Renal pelvis (tissue), 12 donors: ENCODE measurements at places on chromosomes 6 and 20. TPM values are rescaled to one million over a fixed set of nuclear protein-coding genes. Genes with fewer than 3 reads are reported as not detected.

DNA sequence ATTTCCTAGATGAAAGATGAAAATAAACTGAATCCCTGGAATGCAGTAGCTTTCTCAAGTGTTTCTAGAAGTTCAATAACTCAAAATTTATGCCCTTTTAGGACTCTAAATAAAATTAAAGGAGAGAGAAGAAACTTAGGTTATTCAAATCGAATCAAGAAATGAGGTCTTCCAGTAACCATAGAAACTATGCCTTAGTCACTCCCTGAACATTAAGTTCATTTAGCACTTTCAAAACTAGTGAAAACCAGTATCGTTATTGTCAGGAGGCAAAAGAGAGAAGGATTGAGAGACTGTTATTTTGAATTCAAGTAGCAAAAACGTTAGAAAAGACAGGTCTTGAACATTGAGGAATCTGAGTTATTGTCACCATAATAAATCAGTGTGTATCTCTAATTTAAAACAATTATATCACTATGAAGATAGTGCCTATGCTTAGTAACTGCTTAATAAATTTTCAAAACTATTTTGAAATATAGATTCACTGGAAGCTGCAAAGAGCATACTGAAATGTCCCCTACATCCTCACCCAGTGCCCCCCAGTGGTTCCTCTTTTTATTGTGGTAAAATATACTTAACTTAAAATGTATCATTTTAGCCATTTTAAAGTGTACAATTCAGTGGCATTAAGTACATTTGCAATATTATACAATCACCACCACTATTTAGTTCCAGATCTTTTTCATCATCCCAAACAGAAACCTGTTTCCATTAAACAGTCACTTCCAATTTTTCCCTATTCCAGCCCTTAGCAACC lies 4.6 kb downstream of the RPP21 start:
- no peak for DNase-seq

RAB32 gene
- 23.1 TPM for polyA plus RNA-seq

GRCh38 chr20:2465100-2465499 lies 5.5 kb downstream of the SNRPB start:
- no peak for DNase-seq

GRCh38 chr6:90198758-90199425 lies 97.8 kb downstream of the BACH2 start:
- no peak for DNase-seq

DNA sequence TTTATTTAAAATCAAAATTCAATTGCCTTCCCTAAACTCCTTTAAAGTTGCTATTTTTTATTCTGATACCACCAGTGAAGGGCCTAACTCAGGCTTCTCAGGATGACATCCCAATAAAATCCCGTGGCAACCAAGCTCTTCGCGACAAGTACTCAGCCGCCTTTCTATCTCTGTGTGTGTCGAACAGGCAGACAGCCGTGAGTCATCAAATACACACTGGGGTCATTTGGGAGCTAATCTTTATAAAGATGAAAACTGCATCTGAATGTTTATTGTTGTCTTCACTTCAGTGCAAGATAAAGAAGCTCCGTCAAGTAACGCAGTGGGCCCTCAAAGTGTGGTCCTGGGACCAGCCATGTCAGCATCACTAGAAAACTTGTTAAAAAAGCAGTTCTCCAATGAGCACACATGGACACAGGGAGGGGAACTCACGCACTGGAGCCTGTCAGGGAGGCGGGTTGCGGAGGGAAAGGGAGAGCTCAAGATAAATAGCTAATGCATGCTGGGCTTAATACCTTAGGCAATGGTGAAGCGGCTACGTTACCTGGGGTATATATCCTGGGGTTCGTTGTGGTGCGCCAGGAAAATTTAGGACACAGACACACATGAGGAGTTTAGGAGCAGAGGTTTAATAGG lies 119.3 kb downstream of the RNF144B start:
- DNase-seq = no peak

- no peak for DNase-seq
Observed at GRCh38 chr6:57307850-57308249, 9.6 kb upstream of the PRIM2 start.

GRCh38 chr20:61125546-61126180 lies 126.4 kb upstream of the CDH4 start:
- DNase-seq = no peak

GRCh38 chr6:152273638-152274037 lies 363.5 kb downstream of the SYNE1 start:
- DNase-seq = no peak

DNA sequence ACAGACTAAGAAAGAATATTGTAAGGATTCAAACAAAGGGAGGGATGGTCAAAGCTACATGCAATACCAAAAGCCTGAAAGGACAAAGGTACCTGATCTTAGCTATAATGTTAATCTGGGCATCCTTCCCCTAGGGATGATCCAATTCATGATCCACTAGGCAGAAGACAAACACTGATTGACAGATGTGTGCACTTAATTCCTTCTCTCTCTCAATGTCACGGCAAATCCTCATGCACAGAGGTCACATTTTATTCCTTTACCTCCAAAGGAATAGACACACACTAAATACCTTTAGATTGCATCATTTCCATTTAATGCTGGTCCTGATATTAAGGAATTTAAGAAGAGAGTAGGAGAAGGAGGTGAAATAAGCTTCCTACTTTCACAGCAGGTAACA lies 73.4 kb downstream of the ZNF133 start:
- no peak for DNase-seq

HCRTR2 gene
- 0.23 TPM for polyA plus RNA-seq

DNA sequence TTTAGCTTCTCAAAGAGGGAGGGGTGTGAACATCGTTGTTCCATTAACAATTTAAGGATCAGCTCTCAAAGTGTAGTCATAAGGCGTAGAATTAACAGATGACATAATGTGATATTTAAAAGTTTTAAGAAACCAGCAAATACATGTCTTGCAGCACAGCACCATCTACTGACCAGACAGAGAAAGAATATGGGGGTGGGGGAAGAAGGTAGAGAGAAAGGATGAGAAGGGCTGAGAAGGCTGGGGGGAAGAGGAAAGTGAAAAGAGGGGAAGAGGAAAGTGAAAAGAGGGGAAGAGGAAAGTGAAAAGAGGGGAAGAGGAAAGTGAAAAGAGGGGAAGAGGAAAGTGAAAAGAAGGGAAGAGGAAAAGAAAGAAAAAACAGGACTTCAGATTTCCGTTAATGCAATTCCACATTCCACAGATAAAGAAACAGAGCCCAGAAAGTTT lies 80.9 kb downstream of the HAO1 start:
- peak; percentile 59 for DNase-seq

GRCh38 chr6:11596640-11597237 lies 59.2 kb downstream of the TMEM170B start:
- DNase-seq = no peak

GRCh38 chr6:132993738-132994137 lies 179.4 kb downstream of the RPS12 start:
- no peak for DNase-seq

- DNase-seq = no peak
Observed at GRCh38 chr20:47665221-47665991, 119.9 kb downstream of the SULF2 start.

DNA sequence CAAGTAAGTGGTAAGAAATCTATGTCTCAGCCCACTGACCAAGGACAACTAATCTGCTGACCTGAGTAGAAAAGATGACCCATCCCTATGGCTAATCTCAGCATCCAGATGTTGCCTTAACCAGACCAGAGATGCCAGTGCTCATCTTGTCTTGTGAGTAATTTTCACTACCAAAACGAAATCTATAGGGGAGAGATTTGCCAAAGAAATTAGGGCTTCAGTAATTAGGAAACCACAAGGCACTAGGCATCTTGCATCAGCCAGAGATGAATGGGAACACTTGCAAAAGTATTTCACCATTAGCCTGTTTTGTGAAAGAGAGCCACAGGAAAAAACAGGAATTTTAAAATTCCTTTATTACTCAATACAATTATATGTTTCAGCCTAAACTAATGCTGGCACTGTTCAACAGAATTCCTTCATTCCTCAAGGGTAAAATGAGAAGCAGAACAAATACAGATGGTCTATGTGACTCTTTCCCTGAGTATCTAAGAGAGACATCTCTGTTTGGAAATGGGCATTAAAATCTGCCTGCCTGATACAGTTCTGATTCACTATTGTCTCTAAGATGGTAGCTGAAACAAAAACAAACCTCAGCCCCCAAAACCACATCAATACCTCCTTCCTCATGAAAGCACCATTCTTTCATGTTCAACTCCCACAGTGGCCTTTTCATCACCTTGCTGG lies 87.8 kb downstream of the GMDS start:
- no peak for DNase-seq

GRCh38 chr6:111210194-111210728 lies 123.0 kb downstream of the SLC16A10 start:
- peak; percentile 58 for DNase-seq

- DNase-seq = peak; percentile 46
Observed at GRCh38 chr6:87393026-87393622, 14.6 kb upstream of the CFAP206 start.

SLC22A7 gene
- polyA plus RNA-seq = 0.86 TPM

DNA sequence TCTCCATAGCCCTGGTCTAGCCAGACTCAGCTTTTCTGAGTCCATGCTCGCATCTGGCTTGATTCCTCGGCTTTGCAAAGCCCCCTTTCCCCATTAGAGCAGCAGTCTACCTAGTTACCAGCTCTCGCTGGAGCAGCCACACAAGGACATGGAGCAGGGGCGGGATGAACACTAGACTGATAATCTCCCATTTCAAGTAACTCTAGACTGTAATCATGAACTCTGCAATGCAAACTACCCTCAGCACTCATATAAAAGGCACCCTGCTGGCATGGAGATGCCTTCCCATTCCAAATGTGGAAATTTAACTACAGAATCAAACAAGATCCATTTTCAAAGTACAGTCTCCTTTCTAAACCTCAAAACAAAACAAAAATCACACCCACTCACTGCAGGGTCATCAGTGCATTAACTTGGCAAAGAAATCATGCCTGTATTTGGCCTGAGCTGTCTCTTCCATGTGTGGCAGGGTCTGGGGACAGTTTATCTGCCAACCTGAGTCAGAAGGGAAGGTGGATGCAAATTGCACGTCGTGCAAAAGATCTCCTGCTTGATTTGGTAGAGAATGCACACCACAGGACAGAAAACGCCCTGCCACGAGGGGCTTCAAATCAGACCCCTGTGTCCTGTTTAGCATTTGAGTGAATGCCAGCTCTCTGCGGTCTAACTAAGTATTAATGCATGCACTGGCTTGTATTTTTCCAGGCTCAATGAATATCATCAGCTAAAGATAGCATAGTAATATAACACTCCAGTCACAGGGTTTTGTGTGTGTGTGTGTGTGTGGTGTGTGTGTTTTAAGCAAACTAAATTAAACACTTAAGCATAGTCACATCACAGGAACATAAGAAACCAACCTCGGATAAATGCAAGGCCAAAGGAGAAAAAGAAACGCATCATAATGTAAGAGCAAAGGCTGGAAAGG lies 85.3 kb downstream of the MYLK4 start:
- no peak for DNase-seq

GRCh38 chr6:155589190-155589589 lies 133.6 kb upstream of the NOX3 start:
- no peak for DNase-seq

DNA sequence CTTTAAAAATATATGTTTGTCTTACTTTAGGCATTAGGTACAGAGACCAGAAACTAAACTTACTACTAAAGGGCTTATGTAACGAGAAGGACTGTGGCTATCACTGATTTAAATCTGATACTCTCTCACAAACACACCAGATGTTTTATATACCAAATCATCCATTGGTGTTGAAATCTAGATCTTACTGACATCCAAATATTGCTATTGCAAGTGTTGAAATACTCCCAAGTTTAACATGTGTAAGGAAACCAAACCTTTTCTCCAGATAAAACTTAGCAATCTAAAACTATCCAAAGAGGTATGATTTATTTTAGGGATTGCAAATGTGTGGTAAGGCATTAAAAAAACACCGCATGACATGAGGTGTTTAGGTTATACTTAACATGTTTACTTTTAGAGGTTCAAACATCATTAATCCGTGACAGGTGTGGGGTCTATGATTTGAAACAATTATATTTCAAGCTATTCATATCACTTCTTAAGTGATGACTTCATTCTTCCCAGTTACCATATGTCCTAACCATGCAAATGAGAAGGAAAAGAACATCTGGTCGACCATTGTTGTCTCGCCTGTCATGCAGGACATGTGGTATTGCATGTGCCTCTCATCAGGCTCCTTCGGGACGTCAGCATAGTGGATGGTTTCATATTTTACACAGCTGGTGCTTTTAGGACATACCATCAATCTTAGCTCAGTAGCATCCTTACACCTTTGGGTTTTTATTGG lies 168.3 kb upstream of the SPACA1 start:
- DNase-seq = no peak

- DNase-seq = peak; percentile 78
Observed at GRCh38 chr20:18739751-18740166, 73.8 kb upstream of the SCP2D1 start.

RAB23 gene
- polyA plus RNA-seq = 30.9 TPM

DNA sequence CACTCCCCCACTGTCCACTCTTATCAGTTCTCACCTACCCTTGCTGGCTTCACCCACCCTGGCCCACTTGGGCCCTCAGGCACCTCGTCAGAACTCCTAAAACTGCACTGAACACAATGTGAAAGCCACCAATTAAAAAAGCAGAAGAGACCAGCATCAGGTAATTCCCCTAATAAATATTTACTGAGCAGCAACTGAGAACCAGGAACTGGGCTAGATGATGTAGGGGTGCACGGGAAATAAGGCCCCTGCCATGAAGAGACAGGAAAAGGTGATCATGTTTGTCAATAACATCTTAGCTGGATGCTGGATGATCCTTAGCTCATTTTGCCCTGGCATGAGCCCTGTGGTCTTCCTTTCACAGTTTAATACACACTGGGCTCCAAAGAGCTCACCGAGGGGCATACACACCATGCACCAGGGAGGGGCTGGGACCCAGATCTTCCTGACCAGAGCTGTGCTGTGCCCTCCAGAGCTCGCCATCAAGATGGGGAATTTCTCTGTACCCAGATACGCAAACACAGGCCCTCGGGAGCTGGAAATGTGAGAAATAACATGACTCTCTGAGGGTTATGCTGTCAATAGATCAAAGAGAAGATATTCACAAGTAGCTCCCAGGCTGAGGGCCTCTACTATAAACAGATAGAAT lies 113.6 kb upstream of the SLC22A16 start:
- DNase-seq = no peak

GRCh38 chr6:15524861-15525401 lies 137.9 kb downstream of the DTNBP1 start:
- DNase-seq = no peak

DNA sequence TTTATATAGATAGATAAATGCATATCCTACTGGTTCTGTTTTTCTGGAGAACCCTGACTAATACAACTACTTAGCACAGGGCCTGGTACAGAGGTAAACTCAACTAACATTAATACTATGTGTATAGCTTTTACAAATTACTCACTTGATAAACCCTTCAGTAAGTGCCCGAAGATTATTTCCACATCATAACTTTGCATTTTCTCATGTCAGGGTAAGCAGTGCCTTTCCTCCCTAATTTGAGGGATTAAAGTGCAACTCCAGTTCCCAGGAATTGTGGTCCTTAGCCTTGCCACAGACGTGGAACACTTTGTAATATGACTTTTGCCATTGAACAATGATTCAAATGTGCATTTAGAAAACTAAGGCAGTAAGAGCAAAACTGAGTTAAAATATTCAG lies 147.5 kb upstream of the SMLR1 start:
- no peak for DNase-seq
